ENCODE measurements at places on chromosomes 12 and 14.

GRCh38 chr12:4789776-4790175 is 69.6 kb downstream of the GALNT8 start:
- DNase-seq = no peak

DNA sequence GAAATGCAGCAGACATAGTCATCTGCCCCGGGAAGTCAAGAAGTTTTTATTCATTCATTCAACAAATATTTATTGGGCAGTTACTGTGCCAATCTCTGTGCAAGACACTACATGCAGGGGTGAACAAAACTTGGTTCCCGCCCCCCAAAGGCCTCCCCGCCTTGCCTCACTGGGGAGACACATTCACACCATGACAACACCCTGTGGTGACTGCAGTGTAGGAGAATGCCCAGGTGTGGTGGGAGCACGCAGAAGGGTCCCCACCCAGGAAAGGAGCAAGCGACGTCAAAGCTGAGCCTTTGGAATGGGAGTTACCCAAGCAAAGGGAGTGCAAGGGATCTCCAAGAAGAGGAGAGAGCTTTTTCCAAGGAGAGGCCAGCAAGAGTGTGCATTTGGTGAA is 1.6 kb upstream of the AQP6 start:
- no peak for DNase-seq

GRCh38 chr12:114306646-114307045 is 99.3 kb downstream of the TBX5 start:
- no peak for DNase-seq

DNA sequence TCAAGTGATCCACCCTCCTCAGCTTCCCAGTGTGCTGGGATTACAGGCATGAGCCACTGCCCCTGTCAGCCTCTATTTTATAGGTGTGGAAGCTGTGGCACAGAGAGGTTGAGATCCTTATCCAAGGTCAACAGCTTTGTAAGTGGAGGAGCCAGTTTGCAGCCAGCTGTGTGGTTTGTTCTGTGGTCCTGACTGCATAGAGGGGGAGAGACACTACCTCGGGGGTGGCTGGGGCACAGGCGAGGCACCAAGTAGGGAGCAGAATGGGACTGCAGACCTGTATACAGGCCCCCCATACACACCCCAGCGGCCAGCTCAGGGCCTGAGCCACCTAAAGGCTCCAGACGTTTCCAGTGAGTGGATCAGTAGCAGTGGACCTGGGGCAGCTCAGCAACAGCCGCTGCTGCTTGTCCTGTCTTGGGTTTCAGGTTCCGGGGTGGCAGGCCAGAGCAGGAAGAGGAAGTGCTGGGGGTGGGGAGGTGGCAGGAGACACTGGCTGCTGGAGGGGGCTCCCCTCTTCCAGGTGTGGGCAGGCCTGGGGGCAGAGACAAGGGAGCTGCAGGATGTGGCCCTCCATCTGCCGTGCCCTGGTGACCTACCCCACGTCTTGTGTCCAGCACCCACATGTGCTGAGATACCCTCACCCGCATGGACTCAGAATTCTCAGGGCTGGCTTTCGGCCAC is 11.0 kb downstream of the ORAI1 start:
- DNase-seq = no peak

GRCh38 chr12:57094208-57095160 is 5.6 kb downstream of the NAB2 start:
- DNase-seq = no peak

- DNase-seq = no peak
Observed at GRCh38 chr14:26121181-26121580, 476.7 kb downstream of the NOVA1 start.

DNA sequence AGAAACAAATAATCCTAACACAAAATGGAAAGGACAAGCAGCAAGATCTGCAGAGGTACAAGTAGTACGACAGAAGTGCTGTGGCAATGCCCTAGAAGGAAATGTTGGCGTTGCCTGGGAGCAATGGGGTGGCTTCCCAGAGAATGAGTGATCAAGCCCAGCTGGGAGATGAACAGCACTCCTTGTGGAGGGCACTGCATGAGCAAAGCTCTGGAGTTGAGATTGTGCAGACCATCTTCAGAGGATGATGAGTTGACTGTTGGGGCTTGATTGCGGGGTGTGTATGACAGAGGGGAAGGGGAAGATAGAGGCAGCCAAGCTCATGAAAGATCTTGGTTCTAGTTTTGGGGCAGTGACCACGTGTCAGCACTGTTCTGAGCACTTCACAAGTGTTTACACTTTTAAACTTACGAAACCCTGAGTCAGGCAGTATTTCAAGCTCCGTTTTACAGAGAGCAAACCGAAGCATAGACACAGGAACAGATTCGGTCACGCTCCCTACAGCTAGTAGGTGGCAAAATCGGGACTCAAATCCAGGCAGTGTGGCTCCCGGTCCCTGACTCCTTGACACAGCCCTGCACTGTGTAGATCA is 127.2 kb upstream of the LHX5 start:
- no peak for DNase-seq

GRCh38 chr14:29757711-29758233 is 169.9 kb downstream of the PRKD1 start:
- no peak for DNase-seq

GRCh38 chr12:42469355-42470175 is 120.0 kb downstream of the PRICKLE1 start:
- DNase-seq = no peak

- DNase-seq = peak; percentile 60
Observed at GRCh38 chr12:3157581-3158323, 80.6 kb downstream of the TSPAN9 start.

Measured in choroid plexus epithelial cell (primary cell).